ENCODE measurements at places on chromosomes 5 and 9.

DNA sequence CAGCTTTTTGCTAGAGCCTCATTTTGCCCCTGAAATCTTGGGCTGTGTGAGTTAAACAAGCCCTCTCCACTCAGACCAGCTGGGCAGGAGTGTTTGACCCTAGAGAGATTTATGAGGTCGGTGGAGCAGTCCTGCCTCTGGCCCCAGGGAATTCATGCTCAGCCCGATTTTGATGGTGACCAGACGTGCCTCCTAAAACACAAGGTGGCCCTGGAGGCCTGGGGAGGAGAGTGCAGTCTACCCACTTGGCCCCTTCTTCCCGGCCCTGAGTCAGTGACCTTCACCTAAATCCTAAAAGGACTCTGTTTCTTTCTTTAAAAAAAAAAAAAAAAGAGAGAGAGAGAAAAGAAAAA lies 86.6 kb upstream of the SAP30L start:
- no peak for DNase-seq

DNA sequence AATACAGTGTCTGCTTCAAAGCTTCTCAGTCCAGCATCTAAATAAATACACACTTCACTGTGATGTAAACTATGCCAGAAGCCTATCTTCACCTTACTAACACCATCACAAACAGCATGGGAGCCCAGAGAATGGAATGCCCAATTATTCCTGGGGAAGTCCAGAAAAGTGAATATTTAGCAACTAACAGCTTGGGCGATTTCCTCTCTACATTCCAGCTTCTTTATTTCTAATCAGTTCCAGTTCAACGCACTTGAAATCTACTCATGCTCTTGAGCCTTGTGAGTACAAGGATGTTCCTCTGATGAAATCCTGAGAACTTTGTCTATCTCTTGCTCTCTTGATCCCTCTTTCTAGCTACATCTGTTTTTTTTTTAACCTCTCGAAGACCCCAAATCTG lies 100.4 kb upstream of the C9orf72 start:
- no peak for DNase-seq

DNA sequence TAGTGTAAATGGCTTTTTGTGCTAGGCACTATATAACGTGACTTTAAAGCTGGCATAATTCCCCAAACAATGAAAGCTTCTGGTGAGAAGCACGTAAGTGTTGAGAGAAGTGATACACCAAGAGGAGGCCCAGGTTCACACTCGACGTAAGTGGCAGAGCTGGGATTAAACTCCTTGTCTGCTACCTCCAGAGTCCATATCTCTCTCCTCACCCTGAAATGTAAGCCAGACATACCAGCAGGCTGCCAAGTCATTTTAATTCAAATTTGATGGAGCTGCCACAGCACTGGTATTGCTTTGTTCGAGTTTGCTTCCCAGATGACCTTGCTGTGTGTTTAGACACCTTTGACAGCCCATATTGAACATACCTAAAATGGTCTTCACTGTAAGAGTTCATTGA lies 319.7 kb downstream of the GLIS3 start:
- no peak for DNase-seq

GRCh38 chr5:181008136-181008535 lies 19.5 kb downstream of the BTNL3 start:
- DNase-seq: no peak

GRCh38 chr9:20962536-20963225 lies 68.8 kb downstream of the HACD4 start:
- no peak for DNase-seq

- DNase-seq: no peak
Measured at GRCh38 chr5:127754259-127754658, 51.1 kb downstream of the CCDC192 start.

DNA sequence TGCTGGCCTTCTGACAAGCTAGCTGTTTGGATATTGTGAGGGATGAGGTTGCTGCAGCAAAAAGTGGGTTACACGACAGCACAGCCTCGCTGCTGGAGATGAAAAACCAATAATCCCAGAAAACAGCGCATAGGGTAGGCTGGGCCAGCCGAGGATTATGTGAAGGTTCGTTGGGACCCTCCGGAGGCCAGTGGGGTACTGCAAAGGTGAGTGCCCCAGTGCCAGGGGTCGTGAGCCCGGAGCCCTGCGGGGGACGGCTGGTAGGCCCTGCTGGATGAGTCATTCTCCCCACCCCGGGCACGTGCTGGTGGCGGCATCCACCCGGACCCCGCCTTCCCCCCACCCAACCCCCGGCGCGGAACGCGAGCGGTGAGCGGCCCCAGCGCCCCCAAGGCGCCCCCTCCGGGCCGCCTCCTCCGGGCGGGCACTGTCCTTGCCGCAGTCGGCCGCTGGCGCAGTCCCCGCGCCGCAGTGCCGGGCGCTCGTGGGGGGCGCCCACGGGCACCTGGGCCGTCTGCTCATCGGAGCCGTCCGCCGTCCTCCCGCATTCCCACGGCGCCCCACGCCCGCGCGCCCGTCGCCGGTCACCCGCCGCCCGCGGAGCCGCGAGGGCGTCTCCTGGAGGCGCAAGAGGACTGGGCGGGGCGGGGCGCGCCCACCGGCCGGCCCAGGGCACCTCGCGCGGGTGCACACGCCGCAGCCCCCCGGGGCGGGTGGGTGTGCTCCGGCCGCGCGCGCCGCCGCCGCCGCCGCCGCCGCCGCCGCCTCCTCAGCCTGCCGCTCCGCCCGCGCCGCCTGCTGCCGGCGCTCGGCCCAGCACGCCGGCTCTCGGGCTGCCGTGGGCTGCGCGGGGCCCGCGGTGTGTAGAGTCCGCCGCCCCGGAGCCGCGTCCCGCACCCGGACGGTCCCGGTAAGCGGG lies at the start of gene PHF24:
TSS of gene PHF24 (plus strand) at position 794 of the 919 bp plus-strand sequence. CDS start 13,014 bp downstream, outside the sequence.
- no peak for DNase-seq

DNA sequence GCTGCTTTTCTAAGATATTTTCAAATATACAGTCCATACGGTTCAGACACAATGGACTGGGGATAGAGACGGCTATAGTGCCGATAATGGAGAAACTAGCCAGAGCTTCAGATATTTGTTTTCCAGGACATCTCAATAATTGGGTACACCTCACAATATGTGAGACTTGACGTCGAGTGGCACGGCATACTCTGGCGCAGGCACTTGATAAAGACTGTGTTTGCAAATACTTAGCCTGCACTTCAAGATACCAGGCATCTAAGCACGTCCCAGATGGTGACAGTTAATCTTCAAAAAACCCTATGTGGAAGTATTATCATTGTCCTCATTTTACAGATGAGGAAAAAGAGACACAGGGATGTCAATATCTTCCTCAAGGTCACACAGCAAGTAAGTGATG lies 48.5 kb downstream of the SEMA5A start:
- DNase-seq: no peak

GRCh38 chr9:122346478-122347347 lies 24.1 kb upstream of the PTGS1 start:
- DNase-seq: no peak

GRCh38 chr9:79480639-79481038 lies 91.1 kb upstream of the TLE4 start:
- DNase-seq: no peak

DNA sequence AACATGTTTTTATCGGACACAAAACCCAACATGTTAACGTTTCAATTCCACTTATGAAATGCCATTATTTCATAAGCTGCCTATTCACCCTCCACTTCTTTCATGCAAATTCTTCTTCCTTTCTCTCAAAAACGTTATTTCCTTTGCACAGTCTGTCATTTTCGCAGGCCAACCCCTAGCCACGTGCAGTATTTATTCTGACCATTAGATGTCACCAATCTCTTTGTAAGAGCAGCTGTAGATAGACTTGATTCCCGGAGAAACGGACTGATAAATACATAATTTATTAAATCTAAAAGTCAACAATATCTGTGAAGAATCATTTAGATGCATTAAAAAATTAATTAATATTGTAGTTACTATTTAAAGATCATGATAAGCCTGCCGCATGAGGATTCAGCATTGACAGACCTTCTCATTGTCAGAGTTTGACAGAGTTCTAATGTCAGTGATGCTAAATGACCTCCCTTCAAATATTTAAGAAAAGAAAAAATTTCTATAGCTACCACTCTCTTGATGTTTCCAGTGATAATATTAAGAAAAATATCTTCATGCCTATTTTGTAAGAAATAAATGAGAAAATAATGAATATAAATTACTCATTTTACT lies 933.6 kb downstream of the CDH12 start:
- DNase-seq: no peak

- DNase-seq: no peak
Measured at GRCh38 chr5:137833463-137833862, 34.2 kb upstream of the MYOT start.

- no peak for DNase-seq
Measured at GRCh38 chr9:132937463-132937901, 6.9 kb downstream of the TSC1 start.

GRCh38 chr9:97980918-97981845 lies 2.0 kb upstream of the ANP32B start:
- no peak for DNase-seq

- DNase-seq: no peak
Measured at GRCh38 chr9:16974436-16974835, 104.0 kb upstream of the BNC2 start.

DNA sequence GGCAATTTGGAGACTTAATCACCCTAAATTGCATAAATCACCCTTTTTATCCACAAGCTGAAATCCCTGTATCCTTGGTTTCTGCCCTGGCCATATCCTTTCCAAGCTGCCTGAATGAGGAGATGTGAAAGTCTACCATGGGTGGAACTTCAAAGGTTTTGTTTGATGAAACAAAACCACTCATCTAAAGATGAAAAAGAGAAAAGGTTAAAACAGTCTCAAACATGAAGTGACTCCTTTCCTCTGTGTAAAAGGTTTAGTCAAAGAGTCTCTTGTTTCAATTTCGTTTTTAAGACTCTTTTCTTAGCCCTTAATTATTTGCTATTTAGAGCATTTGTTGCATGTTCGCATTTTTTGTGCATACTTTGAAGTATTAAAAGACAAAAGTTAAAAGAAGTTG lies 11.2 kb downstream of the SLC45A2 start:
- no peak for DNase-seq

- DNase-seq: no peak
Measured at GRCh38 chr9:135299651-135300345, 179.8 kb upstream of the PPP1R26 start.

GRCh38 chr5:171351536-171352073 lies 36.0 kb upstream of the NPM1 start:
- no peak for DNase-seq

DNA sequence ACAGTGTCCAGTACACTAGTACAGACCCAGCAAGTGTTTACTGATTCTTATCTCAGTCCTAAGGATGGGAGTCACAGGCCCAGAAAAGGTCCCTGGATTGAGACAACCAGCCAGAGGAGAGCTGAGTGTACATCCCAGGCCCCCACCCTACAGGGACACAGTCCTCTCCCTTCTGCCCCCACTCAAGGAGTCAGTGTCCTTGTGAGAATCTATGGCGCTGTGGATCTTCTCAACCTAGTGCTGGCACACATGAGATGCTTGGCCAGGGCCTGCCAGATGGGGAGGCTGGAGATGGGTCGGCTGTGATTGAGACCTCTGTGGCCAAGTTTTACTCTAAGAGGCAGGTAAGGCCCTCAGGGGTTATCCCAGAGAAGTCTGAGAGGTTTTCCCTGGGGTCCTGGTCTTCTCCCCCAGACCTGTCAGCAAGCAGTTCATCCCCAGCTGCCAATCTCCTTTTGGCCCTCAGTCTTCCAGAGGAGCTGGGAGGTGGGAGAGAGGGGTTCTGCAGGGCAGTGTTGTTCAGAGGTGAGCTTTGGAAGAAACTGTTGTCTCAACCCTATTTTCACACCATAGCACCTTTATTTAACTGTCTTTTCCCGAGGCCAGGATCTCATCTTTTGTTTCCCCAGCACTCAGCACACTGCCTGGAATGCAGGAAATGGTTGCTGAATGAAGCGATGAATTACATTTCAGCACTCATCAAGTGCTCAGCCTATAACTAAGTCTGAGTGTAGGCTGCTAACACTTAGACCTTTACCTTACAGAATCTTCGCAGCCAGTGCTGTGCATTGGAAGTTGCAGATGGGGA lies 3.2 kb upstream of the NSD1 start:
- no peak for DNase-seq

- no peak for DNase-seq
Measured at GRCh38 chr5:1484730-1485578, 38.8 kb downstream of the LPCAT1 start.

DNA sequence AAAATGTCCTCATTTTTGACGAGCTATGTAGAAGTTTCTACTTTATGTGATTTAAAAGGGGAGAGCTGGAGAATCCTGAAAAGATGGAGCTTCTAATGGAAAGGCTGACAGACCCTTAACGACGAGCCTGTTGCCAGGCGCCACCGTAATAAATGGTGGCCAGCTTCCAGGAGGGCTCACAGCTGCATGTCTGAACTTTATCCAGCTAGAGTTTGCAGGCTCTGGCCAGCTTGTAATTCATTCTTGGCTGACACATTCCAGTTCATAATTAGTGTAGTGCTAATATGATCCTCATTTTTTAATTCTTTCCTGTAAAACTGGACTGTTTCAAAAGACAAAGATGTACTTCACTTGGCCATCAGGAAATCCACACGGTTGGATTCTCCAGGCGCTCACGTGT lies 246.7 kb downstream of the GAS1 start:
- no peak for DNase-seq

DNA sequence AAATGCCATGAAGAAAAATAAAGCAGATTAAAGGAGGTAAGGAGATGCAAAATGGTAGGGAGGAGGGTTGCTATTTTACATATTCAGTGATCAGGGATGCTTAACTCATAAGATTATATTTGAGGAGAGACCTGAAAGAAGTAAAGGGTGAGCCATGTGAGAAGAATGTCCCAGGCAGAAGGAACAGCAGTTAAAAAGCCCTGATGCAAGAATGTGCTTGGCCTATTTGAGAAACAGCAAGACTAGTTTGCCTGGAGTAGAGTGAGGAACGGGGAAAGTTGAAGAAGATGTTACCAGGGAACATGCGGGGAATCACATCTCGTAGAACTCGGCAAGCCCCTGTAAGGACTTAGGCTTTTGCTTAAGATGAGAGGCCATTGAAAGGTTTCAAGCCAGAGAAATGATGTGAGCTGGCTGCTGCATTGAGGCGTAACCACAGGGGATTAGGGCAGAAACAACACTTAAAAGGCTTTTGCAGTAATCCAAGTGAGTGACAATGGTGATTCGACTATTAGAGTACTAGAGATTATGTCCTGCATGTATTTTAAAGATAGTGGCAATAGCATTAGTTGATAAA lies 198.7 kb downstream of the VPS13A start:
- DNase-seq: no peak

DNA sequence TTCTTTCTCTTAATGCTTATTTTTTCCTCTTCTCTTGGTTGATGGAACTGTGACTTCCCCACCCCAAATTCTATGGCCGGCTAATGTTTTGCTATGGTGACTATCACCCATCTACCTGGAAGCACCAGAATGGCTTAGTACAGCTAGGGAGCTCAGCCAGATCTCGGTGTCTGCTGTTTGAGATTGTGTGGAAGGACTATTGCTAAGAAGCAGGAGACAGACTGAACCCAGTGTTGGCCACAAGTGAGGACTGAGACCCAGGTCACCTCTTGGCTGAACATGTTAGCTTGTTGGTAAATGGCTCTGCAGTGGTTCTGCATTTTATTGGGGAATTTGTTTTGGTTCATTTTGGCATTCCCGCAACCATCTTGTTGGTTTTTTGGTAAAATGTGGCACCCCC lies 2.7 kb downstream of the PRRC2B start:
- no peak for DNase-seq

GRCh38 chr5:59190746-59191145 lies 607.9 kb downstream of the RAB3C start:
- DNase-seq: no peak

GRCh38 chr5:37015795-37016666 lies 139.5 kb downstream of the NIPBL start:
- no peak for DNase-seq
